ENCODE measurements at places on chromosomes 2 and 18.

DNA sequence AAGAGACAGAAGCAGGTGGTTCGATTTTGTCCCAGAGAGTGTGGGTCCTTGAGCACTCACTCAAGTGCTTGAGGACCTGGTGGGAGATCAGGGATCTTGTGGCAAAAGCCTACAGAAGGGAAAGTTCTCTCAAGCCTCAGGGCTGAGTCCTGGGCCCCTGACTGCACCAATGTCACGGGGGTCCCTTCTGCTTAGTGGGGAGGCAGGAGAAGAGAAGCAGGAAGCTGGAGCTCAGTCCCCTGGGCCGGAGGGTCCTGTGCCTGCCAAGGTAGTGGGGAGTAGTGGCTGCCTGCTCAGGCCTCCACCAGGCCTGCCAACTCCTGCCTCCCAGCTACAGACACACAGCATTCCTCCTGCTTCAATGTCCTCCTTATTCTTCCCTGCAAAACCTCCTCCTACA lies 11.7 kb downstream of the CAPN14 start:
- DNase-seq = no peak

DNA sequence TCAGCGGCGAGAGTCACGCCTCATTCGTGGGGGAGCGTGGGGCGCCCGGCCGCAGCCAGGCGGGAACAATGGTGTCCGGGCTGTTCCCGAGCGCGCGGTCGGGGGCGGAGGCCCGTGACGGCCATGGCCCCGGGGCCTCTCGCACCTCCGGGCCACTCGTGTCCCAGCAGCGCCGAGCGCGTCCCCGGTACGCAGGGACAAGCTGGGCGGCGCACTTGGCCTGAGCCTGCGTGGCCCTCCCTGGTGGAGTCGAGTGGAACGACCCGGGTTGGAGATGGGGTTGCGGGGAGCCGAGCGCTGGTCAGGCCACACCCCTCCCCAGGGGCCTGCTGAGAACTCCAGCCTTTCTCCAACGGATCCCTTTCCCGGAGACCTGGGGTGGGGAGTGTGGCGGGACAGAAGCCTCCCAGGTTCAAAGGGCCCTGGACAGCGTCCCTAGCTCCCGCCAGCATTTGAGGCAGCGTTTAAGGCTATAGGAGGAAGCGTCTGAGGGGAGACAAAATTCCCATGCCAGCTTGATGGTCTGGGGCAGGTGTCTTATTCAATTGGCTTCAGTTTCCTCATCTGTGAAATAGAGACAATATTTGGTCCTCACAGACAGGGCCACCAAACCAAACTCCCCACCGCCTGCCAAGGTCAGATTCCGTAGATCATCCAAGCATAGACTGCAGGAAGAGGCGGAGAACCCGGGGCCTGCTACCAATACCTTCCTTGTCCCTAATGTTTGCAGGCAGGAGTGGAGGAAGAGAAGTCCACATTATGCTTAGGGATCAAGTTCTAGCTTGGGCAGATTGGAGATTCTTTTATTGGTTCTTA lies 553 bp downstream of the CNDP2 start:
- peak; percentile 81 for DNase-seq

DNA sequence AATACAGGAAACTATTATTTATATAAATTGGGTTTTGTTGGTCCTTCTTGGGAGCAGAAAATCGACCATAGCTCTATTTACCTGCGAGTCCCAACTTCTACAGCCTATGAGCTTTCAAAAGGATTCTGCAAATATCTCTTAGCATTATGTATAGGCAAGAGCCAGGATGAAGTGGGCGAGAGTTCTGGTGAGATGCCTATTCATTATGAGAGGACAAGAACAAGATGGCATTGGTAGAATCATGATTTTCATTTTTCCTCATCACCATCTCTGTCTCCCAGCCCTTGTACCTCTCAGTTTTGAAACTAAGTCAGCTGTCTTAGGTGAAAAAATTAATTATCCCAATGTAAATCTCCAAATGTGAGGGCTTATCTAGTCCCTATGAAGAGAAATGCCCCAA lies 25.0 kb downstream of the WIPF1 start:
- no peak for DNase-seq

GRCh38 chr2:3288470-3289170 lies 89.0 kb downstream of the EIPR1 start:
- no peak for DNase-seq

GRCh38 chr18:40769786-40770185 lies 1185.2 kb upstream of the PIK3C3 start:
- DNase-seq = no peak

DNA sequence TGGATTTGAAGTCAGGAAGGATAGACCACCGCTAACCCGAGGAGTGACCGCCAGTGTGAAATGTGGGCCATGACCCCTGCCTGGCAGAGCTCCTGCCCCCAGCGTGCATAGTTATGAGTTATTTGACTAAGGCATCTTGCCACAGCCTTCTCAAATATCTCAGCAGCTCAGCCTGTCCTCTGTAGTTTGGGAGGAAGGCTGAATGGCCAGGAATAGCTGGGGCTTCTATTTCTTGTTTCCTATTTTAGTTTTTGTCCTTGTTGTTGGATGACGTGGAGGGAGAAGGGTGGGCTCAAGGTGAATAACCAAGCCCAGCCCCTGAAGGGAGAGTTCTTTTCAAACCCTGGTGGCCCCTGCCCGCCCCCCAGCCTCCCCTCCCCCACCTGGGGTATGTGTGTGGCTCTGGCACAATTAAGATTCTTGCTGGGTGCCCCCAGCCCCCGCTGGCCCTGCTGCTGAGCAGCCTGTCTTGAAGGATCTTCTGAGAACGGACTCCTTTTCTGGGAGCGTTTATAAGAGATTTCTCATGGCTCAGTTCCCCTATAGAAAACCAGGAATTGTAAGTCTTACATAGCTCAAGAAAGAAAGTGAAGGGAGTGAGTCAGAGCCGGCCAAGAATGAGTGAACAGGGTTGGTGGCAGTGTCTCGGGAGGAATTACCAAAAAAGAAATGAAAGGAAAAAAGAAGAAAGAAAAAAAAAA lies 157.4 kb downstream of the GLI2 start:
- DNase-seq = no peak
